T-helper 9 cell (primary cell): ENCODE measurements at places on chromosomes 7 and 10.
A peak's percentile ranks its signal among the peaks of the same experiment; 100 is the strongest.

GRCh38 chr10:22042557-22043326 is 39.2 kb upstream of the DNAJC1 start:
- DNase-seq, result no peak

GRCh38 chr7:50509459-50509858 is 55.7 kb downstream of the DDC start:
- DNase-seq, result no peak

- DNase-seq, result no peak
These were observed 198.2 kb downstream of the PON1 start for GRCh38 chr7:95126053-95126709.

GRCh38 chr10:78937800-78938694 is 130.7 kb upstream of the ZMIZ1 start:
- no peak for DNase-seq

GRCh38 chr7:145902123-145902522 is 214.5 kb upstream of the CNTNAP2 start:
- no peak for DNase-seq

DNA sequence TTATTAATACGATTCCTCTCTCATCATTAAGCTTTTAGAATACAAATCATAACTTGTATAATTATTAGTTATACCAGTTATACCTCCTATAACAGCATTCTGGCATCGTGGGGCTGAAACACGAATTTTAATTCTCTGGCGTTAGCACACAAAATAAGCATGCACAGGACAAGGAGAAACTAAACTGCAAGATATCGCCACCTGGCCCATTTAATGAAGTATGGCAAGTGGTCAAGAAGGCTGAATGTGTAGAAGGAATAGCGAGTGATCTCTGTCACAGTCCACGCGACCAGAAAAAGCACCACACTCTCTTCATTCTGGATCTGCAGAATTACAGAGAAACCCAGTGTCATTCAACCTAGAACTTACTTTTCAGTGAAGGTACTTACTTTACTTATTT is 18.1 kb downstream of the HACD1 start:
- no peak for DNase-seq

- no peak for DNase-seq
These were observed 31.8 kb downstream of the LSMEM1 start for GRCh38 chr7:112512451-112513210.

- DNase-seq, result no peak
These were observed 180.5 kb downstream of the SUGCT start for GRCh38 chr7:40315277-40315676.

DNA sequence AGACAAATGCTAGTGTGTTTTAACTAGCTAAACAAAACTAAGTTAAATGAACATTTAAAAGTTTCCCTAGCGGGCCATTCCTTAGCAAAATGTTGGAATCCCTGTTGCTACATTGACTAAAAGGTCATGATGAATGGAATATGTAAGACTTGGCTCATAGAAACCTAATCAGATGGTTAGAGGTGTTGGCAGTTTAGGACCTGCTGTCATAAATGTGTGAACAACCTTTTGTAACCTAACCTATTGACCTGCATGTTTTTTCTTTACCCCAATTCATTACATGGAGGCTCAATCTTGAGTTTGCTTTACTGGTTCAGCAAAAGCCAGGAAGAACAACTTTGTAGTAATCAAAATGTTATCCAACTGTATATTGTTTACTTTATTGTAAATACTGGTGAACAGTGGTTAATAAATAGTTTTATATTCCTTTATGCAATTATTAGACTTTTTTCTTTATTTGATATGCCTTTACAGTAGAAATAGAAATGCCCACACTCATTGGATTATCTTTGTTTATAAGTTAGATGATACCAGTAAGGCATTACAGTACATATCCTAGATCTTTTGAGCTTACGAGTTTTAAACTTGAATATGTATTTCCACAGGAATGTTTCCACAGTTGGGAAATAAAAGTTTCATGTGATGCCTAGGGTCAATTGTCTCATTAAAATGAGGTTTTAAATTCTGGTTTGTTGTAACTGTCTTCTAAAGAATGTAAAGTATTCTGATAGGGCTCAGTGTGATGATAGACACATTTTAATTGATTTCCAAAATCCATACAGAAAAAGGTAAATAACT is 11.6 kb downstream of the CBX3 start:
- DNase-seq, result no peak

DNA sequence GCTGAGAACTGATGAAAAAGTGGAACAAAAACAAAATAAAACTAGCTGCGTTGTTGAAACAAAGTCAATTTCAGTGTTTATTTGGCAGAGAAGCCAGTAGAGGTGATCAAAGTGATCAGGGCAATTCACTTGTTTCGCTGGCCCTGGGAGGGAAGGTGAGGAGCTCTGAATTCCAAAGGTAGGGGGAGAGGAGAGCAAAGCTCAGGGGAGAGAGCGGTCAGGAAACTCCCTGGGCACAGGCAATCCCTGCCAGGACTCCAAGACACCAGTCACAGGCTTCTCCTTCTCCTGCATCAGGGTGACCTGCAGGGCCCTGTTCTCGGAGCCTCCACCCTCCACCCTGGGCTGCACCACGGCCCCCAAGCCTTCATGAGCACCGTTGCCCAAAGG is 6.8 kb upstream of the KIAA1217 start:
- no peak for DNase-seq

- DNase-seq, result no peak
These were observed 76.0 kb upstream of the ADO start for GRCh38 chr10:62728479-62728878.

- DNase-seq, result no peak
These were observed 221.0 kb upstream of the FZD1 start for GRCh38 chr7:91043186-91043585.

DNA sequence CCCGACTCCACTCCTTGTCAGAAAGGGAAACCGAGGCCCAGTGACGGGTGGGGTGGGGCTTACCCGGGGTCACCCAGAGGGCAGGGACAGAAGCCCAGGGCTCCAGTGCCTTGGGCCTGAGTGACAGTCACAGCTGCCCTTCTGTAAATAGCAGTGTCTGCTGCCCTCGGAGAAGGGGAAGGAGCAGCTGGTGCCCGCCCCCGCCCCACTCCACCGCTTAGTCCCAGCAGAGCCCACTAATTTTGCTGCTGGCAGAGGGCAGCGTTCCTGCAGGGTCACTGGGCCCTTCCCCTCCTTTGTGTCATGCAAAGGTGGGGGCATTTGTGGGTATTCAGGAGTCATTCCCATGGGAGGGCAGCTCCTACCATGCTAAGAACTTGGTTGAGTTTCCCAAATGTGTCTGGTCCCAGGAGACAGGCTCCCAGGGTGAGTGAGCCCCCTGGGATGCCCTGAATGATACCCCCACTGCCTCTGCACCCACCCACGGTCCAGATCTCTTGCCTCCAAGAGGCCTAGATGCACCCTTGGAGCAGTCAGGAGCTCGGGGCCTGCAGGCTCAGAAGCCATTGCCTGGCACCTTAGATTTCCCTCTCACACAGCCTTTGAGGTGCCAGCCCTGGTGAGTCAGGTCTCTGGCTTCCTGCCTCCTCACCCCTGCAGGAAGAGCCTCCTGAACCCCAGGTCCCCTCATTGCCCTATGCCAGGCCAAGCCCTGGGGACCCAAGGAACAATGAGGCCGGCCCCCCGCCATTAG is 17.2 kb downstream of the SH2B2 start:
- DNase-seq, result no peak

- DNase-seq, result no peak
These were observed 29.0 kb downstream of the PODXL start for GRCh38 chr7:131527456-131527855.

GRCh38 chr7:111082351-111082750 is 8.6 kb upstream of the LRRN3 start:
- no peak for DNase-seq

DNA sequence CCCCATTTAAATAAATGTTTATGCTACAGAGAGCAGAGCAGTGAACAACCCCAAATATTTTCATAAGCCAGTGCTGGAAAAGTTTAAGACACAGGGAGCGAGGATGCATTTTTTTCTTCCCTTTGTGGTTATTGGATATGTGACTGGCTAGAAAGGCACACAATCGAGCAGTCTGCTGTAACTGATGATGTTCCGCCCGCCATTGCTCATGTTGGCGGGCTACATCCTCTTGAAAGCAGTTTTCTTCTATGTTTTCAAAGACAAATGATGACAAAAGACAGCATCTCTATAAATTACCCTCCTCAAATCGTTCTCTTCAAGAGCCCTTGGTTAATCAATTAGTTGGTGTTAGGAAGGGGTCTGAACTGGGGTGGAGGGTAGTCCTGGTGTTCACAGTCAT is 269.8 kb downstream of the SKAP2 start:
- no peak for DNase-seq

DNA sequence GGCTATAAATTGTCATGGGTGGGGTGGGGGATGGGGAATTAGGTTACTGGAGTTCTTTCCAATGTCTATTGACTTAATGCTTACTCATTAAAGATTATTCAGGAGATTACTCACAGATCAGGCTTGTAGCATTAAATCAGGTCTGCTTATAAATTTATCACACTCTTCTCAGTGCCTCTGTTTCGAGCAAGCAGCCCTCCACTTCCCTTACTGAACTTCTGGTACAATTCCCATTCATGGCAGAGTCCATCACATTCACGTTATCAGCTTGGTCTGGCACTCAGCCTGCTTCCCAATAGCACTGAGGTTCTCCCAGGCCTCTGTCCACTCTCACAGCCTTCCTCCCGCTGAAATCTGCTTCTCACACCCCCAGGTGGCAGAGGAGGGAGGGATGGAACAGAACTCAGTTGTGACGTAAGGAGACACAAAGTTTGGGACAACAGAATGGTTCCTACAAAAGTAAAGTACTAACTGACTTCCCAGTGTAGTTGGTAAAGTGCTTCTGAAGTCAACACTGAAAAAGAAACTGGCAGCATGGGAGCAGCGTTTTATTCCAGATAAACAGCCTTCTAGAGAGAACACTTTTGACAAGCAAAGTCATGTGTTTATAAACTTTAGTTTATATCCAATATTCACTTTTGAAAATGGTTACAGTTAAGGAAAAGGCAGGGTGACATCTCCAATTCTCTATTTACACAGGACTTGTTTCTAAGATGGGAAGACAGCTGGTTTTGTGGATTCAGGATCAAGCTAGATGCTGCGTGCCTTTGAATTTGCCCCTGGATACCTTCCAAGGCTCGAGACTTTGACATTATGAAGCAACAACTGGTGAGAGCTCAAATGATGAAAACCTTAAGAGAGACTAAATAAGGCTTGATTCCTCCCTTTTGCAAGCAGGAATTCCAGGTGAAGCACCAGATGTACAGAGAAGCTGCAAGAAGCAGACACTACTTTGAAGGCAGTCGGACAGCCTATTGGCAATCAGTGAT is 81.4 kb downstream of the ATXN7L1 start:
- DNase-seq, result no peak

DNA sequence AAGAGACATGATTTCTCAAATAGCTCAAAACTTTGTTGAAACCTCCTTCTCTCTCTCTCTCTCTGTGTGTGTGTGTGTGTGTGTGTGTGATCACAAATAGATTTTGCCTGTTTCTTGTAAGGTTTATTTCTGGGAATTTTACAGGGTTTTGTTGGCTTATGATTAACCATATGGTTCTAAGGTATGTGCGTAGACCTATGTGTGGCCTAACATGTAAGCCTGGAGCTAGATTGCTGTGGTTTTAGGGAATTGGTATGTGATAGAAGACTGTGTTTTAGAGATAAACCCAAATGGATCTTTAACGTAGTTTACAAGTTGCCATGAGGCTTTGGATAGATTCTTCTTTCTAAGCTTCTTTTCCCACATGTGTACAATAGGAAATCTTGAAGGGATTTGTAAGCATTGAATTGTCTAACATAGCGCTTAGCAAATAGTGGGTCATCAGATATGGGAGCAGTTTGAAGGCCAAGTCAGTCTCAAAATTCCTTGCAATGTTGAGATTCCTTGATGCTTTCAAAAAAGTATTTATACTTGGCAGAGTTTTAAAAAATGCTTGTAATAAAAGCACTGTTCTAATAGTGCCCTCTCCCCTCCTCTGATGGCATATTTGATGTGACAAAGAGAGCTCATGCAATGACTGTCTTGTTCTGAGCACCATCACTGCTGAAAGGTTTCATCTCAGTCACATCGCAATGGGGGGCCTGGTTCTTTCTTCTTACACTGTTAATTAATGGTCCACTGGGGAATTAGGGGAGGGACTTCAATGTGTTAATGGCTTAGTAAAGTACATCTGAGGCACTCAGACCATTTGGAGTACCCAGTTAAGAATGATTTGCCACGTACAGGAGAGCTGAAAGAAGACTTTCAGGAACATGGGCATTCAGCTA is 118.2 kb downstream of the SNX10 start:
- no peak for DNase-seq

GRCh38 chr7:85095806-85096205 is 91.0 kb downstream of the SEMA3D start:
- no peak for DNase-seq

DNA sequence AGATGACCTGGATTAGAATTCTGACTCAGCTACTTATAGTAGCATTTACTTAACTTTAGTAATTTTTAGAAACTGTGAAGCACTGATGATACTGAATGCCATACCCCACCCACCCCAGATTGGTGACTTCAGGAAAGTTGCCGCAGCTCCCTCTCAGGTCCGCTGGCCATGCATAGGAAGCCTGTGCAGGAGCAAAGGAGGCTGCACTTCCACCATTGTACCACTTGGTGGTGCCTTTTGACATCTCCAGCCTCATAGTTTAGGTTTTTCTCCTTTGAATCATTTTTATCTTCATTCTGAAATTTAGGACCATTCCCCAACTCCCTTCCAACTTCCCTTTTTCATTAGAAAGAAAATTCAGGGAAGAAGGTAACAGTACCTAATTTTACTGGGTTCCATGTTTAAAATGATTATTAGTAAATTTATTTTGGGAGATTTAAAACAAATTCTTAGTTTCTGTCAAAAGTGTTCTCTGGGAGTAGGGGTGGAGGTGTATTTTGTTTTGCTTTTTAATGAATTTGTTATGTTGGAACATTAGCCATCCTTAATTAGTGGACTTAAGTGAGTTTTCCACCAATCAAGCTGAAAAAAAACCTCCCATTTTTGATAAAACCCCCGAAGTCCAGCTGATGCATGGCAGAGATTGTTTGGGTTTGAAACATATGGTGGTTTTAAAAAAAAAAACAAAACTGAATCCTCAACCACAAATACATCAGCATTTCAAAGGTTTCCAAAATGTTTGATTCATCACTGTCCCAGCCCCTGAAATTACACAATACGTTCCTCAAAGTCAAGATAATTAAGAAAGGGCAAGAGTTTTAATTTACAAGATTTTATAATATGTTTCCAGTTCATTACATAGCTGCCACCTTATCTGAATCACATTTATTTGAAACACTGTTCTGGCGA is 109.6 kb downstream of the WNT2 start:
- DNase-seq, result peak; percentile 16
